Activated effector memory CD4-positive, alpha-beta T cell treated with anti-CD3 and anti-CD28 coated beads, Interleukin-2, amount 50 U/mL, for 16 hours (primary cell): ENCODE measurements at places on chromosomes 4 and X.

GRCh38 chr4:149985981-149986380 is 92.3 kb upstream of the DCLK2 start:
- no peak for DNase-seq

DNA sequence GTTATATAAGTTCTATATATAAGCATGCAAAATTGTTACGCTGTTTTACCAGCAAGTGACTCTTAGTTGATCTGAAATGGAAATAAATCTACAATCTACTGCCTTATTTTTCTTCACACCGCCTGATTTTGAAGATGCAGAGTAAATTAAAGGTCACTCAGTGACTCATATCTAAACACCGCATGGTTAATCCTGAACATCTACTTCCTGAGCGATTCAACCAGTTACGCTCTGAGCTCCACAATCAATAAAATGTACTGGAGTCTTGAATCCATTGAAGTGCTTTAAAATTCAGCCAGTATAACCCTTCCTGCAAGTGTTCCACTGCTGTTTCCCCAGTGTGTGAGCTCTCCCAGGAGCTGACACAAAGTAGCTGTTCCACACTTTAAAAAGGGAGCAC is 192.8 kb downstream of the SLC7A11 start:
- DNase-seq, result no peak

DNA sequence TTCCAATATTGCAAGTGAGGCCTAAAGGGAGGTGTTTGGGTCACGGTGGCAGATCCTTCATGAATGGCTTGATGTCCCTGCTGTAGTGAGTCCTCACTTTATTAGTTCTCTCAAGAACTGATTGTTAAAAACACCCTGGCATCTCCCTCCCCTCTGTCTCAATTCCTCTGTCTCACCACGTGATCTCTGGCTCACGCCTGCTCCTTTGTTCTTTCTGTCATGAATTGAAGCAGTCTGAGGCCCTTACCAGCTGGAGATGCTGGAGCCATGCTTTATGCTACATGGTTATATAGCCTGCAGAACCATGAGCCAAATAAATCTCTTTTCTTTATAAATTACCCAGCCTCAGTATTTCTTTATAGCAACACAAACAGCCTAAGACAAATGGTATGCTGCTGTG is 980.7 kb upstream of the GRIA3 start:
- DNase-seq, result no peak

GRCh38 chrX:136963973-136964372 is 69.8 kb downstream of the GPR101 start:
- DNase-seq, result no peak

DNA sequence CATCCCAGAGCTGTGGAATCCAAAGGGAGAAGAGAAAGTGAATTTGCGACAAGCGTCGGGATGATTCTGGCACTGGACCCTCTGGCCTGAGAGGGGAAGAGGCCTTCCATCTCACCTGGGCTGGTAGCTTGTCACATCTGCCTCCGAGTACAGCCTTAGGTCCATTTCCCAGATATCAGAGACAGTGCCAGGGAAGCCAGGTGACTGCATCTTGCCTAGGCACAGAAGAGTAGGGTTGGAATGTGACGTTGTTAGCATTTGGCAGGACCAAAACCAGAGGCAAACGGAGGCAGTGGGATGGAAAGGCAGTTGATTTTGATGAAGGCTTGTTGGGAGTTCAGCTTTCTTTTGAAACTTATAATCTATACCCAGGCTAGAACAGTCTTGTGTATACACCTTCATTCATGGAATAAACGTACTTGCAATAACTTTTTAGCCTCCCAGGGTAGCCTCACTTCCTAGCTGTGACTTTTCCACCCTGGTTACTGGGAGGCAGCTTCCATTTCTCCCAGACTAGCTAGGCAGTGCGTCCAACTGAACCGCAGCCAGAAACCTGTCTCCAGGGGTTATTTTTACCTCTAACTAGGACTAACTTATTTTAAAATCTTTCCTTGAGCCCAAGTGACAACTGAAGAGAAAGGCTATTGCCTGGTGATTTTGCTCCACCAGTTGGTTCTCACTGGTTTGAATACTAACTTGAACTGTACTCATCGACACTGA is 5.9 kb downstream of the SOD3 start:
- DNase-seq, result no peak

DNA sequence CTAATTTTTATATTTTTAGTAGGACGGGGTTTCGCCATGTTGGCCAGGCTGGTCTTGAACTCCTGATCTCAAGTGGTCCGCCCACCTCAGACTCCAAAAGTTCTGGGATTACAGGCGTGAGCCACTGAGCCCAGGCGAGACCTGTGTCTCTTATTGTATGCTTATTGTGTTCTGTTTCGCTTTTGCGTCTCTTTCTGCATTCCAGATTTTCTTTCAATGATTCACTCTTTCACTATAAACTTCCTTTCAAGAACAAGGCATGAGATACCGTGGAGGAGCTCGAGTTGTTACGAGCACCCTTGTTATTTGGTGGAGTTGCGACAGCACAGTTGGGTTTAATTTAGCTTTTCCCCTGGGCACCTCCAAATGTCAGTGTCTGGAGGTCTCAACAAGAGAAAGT is 366.7 kb upstream of the FAT1 start:
- no peak for DNase-seq

DNA sequence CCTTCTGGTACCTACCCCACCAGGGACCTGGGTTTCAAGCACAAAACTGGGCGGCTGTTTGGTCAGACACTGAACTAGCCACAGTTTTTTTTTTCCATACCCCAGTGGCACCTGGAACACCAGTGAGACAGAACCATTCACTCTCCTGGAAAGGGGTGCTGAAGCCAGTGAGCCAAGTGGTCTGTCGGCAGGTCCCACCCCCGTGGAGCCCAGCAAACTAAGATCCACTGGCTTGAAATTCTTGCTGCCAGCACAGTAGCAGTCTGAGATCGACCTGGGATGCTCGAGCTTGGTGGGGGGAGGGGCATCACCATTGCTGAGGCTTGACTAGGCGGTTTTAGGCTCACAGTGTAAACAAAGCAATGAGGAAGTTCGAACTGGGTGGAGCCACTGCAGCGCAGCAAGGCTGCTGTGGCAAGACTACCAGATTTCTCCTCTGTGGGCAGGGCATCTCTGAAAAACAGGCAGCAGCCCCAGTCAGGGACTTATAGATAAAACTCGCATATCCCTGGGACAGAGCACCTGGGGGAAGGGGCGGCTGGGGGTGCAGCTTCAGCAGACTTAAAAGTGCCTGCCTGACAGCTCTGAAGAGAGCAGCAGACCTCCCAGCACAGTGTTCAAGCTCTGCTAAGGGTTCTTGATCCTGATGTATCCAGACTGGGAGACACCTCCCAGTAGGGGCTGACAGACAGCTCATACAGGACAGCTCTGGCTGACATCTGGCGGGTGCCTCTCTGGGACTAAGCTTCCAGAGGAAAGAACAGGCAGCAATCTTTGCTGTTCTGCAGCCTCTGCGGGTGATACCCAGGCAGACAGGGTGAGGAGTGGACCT is 223.0 kb downstream of the COX18 start:
- no peak for DNase-seq

DNA sequence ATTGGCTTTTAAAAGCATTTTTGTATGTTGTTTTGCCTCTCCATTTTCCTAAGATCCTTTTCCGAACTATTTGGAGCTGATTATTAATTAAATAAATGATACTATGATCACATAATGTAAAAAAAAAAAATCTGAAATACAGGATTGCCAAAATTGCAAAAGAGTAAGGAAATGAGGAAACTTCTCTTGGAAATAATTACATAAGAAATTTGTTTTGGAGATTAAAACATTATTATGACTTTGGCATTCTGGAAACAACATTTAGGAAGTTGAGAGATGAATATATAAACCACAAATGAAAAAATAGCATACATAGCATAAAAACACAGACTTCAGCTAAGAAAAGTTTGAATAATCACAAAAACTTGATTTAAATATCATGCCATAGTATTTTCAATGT is 33.5 kb downstream of the PF4 start:
- DNase-seq, result no peak

- no peak for DNase-seq
Observed at GRCh38 chr4:154578919-154579318, 11.6 kb downstream of the FGA start.

- no peak for DNase-seq
Observed at GRCh38 chr4:69749771-69750170, 10.6 kb downstream of the SULT1B1 start.

DNA sequence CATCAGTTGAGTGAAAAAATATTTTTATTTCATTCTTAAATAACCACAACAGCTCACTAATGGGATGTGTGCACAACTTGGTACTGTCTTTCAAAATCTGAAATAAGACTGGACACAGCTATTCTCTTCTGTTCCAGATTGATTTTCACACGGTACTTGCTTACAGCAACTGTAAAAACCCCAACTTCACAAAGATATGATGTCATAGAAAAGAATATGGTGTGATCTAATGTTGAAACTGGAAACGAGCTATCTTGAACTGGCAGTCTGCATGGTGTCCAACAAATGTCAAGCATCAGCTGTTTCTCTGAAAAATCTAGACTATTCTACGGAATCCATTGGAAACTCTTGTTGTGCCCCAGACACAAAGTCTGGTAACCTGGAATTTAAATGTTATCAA is 14.7 kb downstream of the HELQ start:
- DNase-seq, result no peak

DNA sequence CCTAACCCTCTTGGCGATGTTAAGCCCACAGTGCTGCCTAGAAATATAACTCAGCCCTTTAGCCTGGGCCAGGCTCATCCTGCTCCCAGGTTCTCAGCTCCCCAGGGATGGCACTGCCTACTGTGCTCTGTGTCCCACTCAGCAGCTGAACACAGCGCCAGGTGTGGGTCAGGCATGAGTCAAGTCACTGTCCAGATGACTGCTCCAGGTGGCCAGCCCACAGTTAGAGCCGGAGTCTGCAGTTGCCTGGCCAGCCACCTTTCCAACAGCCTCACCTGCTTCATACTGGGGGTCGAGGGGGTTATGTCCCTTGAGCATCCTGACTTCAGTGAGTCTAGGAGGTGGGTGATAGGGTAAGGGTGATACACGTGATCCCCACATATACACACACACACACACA is 48.4 kb downstream of the TBC1D14 start:
- DNase-seq, result peak; percentile 58

GRCh38 chr4:5638316-5638715 is 70.0 kb downstream of the EVC2 start:
- DNase-seq, result no peak

DNA sequence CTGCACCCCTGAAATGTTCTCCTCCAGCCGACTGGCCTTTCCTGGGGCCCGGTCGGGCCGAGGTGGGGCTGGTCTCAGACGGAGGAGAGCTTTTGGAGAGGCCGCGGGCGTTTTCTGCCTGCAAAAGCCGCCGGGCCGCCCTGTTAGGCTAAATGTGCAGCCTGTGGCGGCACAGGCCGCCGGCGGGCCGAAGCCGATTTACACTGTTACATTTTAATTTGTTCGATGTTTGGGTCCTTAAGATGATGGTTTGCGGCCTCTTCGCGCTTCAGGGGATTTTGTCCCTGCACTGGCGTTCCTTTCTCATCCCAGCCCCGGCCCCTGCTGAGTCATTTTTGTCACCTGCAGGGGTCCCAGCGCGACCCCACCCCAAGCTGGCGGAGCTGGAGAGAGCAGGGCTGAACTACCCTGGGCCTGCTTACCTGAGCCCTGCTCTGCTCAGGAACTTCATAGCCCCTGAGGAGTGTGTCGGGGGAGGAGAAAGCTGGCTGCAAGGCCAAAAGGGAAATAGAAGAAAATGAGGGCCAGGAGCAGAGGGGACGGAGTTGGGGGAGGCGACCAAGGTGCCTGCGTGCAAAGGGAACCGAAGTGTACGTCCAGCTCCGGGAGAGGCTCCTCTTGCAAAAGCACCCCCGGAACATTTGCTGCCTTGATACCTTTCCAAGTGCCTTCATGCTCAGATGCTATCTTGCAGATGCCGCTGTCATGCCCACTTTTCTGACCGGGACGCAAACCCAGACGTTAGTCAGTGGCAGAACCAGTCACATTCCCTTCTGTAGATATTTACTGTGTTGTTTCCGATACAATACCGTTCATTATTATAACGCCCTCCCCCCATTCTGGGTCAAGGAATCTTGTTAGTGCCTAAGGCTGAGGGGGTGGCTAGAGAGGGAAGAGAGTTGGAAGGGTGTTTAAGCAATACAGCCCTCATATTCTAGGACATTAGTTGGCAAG is 977 bp upstream of the RBBP7 start:
- no peak for DNase-seq
